NCI-H146 (cell line): ENCODE measurements at places on chromosomes 6 and 20.

DNA sequence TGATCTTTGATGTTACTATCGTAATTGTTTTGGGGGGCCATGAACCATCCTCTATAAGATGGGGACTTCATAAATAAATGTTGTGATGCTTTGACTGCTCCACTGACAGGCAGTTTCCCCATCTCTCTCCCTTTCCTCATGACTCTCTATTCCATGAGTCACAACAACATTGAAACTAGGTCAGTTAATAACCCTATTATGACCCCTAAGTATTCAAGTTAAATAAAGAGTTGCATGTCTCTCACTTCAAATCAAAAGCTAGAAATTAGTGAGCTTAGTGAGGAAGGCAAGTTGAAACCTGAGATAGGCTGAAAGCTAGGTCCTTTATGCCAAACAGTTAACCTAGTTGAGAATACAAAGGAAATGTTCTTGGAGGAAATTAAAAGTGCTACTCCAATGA, 491.0 kb downstream of the HAO1 start:
- DNase-seq, result no peak

- DNase-seq, result no peak
Measured at GRCh38 chr6:154485815-154486214, 24.7 kb downstream of the CNKSR3 start.

GRCh38 chr6:53717566-53717965, 52.0 kb upstream of the KLHL31 start:
- no peak for DNase-seq

DNA sequence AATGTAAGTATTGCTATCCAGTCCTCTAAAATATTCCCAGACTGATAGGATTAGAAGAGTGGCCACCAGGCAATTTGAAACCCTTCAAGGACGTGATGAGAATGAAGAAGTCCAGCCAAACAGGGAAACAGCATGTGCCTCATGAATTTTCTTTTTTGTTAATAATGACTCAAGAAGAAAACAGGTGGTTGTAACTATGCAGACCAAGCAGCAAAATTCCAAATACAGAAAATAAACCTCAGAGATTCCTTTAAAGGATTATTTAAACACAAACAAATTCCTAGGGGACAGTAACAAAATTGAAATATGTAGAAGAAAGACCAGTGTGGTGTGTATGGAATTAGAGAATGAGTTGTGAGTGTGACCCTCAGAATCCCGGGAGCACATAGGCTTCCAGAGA, 239.2 kb downstream of the KCNQ5 start:
- no peak for DNase-seq
